Activated CD4-positive, alpha-beta T cell treated with anti-CD3 and anti-CD28 coated beads, Interleukin-2, amount 50 U/mL, for 48 hours (primary cell): ENCODE measurements at places on chromosomes 11 and 22.

GRCh38 chr11:128338811-128339210, 248.5 kb downstream of the ETS1 start:
- no peak for DNase-seq

- no peak for DNase-seq
Measured at GRCh38 chr11:79212741-79213190, 228.1 kb downstream of the TENM4 start.

DNA sequence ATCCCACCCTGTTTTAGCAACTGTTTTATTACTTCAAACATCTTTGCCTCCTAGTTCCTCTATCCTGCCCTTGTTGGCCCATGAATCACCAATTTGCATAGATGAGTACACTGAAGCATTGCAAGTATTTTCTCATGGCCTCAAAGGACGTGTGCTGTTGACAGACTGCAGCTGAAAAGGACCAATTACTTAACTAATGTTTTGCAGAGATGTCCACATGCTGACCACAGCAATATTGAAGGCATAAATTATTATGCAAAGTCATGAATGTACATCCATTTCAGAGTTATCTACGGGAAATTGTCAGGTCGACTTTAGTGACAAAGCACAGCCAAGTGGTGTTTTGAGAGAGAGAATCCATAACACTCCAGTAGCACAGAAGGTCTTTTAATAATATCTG, 64.8 kb downstream of the CADM1 start:
- no peak for DNase-seq

- no peak for DNase-seq
Measured at GRCh38 chr11:13290221-13290980, 12.8 kb downstream of the BMAL1 start.

GRCh38 chr11:35141571-35141971, 2.6 kb downstream of the CD44 start:
- no peak for DNase-seq

GRCh38 chr22:25404928-25405816, 159.3 kb upstream of the GRK3 start:
- DNase-seq = peak; percentile 67

- DNase-seq = peak; percentile 27
Measured at GRCh38 chr11:94183886-94184264, 55.2 kb downstream of the PANX1 start.

- no peak for DNase-seq
Measured at GRCh38 chr11:114185436-114185835, 110.8 kb upstream of the NNMT start.

- DNase-seq = no peak
Measured at GRCh38 chr11:101446238-101446637, 137.6 kb downstream of the TRPC6 start.

DNA sequence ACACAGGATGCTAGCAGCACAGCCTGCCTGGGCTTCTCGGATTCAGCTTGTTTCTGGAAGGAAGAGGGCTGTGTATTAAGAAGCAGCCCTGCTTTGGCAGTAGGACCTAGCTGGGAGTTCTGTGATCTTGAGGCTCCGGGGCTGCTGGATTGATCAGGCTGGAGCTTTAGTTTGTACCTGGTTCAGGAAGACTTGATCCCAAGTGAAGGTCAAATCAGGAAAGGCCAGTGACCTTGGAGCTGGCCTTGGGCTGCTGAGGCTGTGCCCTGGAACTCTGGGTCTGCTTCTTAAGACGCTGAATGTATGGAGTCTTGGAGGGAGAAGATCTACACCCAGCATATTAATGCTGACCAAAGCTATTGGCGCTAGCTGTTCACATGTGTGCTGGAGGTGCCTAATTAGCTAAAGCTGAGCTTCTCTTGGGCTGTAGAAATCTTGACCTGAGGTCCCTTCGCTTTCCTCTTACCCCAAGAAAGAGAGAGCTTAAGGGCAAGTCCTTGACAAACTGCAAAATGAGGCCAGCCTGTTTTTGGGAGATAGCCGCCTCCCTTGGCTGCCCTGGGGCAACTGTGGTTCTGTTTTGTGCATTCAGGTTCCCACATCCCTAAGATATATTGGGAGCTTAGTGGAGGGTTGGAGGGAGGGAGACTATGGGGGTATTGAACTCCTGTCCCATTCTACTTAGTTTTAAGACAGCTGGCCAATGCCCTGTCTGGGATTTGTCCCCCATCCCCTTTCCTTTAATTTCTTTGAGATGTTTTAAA, 135.9 kb downstream of the DBX1 start:
- DNase-seq = no peak

GRCh38 chr11:14181121-14181520, 177.9 kb downstream of the RRAS2 start:
- DNase-seq = no peak

DNA sequence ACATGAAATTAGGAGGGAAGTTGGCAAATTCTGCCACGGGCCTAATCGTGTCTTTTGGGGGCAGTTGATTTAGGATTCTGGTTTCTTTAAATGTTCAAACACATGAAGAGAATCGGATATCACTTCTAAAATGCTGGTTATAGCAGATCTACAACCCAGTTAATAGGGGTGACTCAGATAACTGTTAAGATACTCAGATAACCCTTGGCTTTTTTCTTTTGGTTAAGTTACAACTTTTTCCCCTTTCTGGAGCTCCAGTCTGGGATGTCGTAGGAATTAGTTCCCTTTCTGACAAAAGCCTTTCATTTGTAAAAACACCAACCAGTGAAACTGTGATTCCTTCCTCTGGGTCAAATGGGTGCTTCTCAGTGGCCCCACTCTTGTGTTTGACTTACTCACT, 976 bp downstream of the DEPDC7 start:
- no peak for DNase-seq

GRCh38 chr11:111635706-111636045, 33.4 kb downstream of the SIK2 start:
- no peak for DNase-seq

DNA sequence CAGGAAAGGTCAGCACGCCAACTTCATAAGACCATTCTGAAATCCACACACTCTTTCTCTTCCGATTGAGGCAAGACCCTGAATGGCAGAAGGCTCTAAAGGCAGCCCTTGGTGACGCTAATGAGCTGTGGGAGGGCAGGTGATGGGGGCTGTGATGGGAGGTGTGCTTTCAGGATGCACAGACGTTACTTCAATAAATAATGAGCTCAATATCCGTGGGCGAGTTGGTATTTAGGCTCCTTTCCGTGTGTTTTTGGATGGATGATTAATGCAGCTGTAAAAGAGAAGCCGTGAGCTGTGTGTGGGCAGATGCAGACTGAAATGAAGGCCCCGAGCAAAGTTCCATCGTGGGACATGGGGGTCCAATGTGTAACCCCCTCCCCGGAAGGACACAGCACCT, 130.6 kb upstream of the CSNK2A3 start:
- DNase-seq = no peak

- DNase-seq = no peak
Measured at GRCh38 chr22:49561976-49562375, 265.7 kb downstream of the BRD1 start.

DNA sequence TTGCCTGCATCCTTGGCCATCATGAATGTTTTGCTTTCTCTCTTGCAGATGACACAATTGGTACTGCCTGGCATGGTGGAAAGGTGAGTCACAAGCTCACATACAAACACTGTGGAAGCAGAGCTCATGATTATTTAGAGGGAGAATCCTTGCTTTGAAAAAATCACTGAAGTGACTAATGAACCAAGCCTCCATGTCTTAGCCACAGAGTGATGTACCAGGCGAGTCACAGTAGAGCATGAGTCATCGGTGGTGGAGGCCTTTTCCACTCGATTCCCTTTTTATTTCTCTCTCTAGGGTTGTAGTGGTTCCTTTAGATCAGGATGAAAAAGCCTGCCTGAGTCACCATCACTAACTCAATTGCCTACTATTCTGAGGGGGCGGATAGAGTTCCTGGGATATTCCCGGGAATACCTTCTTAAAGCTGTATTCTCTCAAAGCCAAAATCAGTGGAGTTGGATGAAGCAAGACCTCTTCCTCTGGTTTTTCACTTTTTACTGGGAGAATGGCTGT, 49.6 kb upstream of the ALKBH3 start:
- DNase-seq = peak; percentile 64

DNA sequence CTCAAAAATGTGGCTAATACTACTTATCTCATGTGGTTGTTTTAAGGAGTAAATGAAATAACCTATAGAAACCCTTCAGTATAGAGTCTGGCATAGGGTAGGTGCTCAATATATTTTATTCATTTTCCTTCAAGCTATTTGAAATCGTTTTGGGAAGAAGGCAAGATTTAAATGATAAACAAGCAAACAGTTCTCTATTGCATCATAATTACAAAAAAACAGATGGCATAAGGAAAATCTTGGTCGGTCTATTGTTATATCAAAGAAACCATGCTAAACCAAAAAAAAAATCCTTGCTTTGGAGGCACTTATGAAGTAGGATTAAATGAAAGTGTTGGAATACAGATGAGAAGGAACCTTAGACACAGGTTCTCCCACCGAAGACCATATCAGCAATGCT, 4.7 kb downstream of the ZNF202 start:
- no peak for DNase-seq

GRCh38 chr11:108568195-108568858, 25.2 kb downstream of the EXPH5 start:
- DNase-seq = no peak
